ENCODE measurements at places on chromosomes 3 and 15.

- DNase-seq = no peak
These were observed 105.3 kb downstream of the CTNNB1 start for GRCh38 chr3:41304593-41304992.

DNA sequence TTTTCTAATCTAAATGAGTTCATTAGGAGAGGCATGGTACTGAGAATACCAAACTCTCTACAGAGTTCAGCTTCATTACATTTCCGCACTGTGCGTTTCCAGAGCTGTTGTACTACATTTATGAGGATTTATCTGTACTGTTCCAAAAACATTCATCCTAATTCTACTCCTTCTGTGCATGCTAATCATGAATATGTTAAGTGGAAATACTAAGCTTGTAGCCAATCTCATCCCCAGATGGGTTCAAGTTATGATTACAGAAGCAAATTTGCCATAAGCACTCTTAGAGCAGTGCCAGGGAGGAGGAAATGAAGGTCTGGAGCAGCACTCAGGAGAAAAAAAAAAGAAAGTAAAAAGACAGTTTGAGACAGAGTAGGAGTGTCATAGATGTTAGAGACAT lies 544.3 kb downstream of the GBE1 start:
- no peak for DNase-seq

DNA sequence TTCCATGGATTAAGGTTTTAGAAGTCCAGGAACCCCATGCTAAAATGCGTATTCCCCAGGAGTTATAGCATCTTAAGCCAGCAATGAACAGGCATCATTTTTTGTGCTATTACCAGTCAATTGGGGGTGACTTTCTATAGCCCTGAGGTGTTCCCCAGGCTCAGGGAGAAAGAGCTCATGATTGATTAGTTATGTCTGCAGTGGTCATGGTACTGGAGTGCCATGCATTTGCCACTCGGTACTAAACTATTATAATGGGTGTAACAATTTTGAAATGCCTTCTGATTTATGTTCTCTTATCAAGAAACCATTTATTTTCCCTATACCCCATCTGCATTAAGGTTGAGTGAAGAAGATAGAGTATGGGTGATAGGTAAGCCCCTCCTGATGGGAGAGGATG lies 11.9 kb downstream of the LRRC31 start:
- no peak for DNase-seq

- no peak for DNase-seq
These were observed 103.4 kb upstream of the KLHL25 start for GRCh38 chr15:85897895-85898717.

DNA sequence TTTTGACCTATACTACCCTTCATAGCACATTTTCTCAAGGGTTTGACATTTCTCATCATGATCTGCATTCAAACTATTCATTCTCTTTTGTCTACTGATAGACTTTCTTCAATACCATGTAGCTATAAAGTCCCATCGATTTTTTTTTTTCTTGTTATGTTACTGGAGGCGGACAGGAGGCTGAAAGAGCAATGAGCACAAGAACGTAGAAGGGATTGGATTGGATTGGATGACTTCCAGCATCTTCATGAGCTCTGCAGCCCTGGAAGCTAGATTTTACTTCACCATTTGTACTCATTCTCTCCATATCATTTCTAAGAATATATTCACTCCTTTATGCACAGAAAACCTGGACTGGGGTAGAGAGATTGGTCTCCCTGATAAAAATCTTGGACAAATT lies 43.2 kb downstream of the DUT start:
- no peak for DNase-seq

DNA sequence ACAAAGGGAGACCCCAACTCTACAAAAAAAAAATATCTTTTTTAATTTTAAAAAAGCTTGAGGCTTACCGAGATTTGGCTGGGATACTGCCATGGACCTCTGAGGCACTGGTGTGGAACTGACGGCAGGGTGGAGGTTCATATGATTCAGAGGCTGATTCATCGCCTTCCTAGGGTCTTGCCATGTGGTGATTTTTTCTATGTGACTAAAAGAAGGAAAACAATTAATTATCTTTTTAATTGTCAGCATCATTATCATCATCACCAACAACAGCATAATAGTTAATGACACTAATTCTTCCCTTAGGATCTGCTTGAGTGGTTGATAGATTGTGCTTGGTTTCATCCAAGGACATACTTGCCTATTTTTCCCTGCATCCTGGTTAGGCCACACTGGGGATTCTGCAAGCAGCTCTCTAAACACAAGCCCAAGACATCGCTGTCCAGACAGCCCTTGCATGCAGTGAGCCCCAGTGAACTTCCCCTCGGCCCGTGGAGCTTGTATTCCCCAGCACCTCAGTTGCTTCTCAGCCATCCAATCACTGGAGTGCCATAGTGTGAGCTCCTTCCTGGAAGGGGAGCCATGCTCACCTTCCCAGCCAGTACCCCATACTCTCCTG lies 84.9 kb downstream of the WWTR1 start:
- no peak for DNase-seq
